WTC11 (cell line): ENCODE measurements at places on chromosomes 1 and 21. TPM values are rescaled to one million over a fixed set of nuclear protein-coding genes. Genes with fewer than 3 reads are reported as not detected.

PRR9 gene
- total RNA-seq, result not detected in 3 replicates

KIF17 gene
- 8.1 to 16.1 TPM (median 14.3 TPM) in 3 replicates for total RNA-seq

HORMAD1 gene
- total RNA-seq, result not detected in 3 replicates

OR2L3 gene
- not detected in 3 replicates for total RNA-seq

EFNA3 gene
- 12.5 to 15.4 TPM (median 15.4 TPM) in 3 replicates for total RNA-seq

GNG4 gene
- 38.3 to 40.9 TPM (median 40.8 TPM) in 3 replicates for total RNA-seq

DNA sequence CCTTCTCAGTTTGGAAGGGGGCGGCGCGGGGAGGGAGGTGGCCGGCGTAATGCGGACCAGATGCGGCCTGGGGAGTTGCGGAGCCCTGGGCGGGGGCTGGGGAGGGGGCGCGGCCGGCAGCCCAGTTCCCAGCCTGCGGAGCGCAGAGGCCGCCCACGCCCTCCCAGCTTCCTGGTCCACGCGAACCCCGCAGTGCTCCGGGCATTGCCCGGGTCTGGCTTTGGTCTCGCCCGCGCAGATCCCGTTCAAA is 695 bp downstream of the DMBX1 start:
- peak; percentile 50 for DNase-seq

DNA sequence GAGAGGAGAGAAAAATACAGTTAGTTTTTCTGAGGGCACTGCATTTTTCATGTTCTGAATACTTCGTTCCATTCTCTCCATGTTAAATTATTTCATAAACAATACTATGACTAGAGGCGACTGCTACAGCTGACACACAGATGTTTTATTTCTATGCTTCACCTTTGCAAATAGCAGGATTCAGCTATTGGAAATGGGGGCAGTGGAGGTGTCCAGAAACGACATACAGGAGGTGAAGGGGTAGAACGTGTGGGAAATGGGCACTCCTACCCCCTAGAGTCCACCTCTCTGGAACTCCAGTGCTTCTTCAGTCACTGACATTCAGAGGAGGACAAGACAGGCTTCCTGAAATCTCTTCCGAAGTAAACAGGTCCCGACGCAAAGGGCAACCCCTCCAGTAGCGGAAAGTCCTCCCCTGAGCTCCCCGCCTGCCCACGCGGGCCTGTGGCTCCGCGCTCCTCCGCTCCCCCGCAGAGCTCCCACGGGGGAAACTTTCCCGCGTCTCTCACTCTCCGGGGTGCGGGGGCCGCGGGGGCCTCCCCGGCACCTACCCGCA is 480 bp downstream of the DPYD start:
- DNase-seq, result no peak

- no peak for DNase-seq
These were observed 308.8 kb downstream of the HHIPL2 start for GRCh38 chr1:222239130-222239529.

DNA sequence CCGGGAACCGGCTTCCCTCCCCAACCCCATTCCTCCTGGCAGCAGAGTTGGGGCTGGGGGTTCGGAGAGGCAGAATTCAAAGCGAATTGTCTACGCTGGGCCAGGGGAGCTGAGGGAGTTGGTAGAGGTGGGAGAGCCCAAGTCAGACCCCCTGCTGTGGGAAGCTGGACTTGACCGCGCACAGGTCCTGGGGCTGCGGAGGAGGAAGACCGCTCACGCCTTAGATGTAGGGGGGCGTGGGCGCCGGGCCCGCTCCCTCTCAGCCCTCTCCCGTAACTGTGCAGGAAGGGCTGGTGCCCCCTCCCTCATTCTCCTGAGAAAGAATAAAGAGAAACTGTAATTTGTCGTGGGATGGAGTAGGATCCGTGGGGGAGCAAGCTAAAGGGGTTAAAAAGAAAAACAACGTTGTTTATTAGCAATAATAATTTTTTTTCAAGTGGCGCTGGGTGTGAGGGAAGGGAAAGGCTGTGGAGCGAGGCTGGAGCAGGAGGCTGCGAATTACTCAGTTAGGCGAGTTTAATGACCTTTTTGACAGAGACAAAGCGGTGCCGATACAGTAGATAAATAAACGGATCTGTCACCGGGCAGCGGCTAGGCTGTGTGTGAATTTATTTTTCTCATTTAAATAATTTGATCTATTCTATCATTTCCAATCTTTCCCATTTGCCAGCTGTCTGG is 838 bp upstream of the GRIK3 start:
- DNase-seq, result peak; percentile 59

DNA sequence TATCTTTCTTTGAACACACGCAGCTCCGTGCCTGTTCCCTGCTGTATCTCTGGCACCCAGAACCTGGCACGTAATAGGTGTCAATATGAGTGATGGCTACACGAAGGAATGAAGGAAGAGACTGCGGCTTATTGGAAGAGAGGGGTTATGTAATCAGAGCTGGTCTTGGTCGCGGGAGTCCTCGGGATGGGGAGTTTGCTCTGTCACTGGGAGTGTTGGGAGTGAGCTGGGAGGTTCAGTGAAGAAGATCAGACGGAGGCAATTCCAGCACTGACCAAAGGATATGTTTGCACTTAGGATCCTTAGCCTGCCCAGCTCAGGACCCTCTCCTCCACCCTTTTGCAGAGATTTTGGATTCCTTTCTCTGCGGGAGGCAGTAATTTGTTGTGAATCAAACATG is 709.1 kb downstream of the PTPRU start:
- no peak for DNase-seq

DNA sequence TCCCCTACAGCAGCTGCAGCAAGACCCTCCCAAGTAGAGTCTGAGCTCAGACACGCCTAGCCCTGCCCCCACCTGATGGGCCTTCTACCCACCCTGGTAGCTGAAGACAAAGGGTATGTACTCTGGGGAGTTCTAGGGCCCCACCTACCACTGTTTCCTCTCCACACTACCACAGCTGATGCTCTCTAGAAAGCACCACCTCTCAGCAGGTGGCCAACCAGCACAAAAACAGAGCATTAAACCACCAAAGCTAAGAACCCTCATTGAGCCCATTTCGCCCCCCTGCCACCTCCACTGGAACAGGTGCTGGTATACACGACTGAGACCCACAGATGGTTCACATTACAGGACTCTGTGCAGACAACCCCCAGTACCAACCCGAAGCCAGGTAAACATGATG is 258.9 kb downstream of the SETD4 start:
- DNase-seq, result no peak

- no peak for DNase-seq
These were observed 8.9 kb downstream of the SDCCAG8 start for GRCh38 chr1:243264717-243265116.

GRCh38 chr1:193539731-193540459 is 353.5 kb upstream of the B3GALT2 start:
- DNase-seq, result no peak

- DNase-seq, result no peak
These were observed 9.2 kb downstream of the ALDH4A1 start for GRCh38 chr1:18893120-18893519.
